NCI-H82 (cell line): ENCODE measurements at places on chromosomes 5 and 9.
A peak's percentile ranks its signal among the peaks of the same experiment; 100 is the strongest.

- no peak for DNase-seq
Observed at GRCh38 chr9:27482709-27483108, 41.4 kb upstream of the IFNK start.

- DNase-seq: peak; percentile 90
Observed at GRCh38 chr9:71249729-71250317, 128.4 kb upstream of the TRPM3 start.

DNA sequence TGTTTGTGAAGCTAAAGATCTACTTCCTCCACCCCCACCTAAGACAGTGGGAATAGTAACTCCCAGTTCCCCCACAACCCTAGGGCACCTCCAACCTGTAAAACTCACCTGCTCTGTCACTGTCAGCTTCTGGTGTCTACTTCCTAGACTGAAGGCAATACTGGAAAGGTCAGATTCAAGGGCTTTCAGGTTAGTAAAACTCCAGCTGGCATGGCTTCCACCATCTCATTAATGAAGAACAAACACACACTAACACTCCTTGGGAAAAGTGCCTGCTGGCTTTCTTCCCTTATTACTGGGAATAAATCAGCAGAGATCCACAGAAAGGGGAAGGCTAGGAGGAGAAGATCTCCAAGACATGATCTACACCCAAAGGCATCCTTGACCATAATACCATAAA is 109.9 kb downstream of the TMEM174 start:
- no peak for DNase-seq

DNA sequence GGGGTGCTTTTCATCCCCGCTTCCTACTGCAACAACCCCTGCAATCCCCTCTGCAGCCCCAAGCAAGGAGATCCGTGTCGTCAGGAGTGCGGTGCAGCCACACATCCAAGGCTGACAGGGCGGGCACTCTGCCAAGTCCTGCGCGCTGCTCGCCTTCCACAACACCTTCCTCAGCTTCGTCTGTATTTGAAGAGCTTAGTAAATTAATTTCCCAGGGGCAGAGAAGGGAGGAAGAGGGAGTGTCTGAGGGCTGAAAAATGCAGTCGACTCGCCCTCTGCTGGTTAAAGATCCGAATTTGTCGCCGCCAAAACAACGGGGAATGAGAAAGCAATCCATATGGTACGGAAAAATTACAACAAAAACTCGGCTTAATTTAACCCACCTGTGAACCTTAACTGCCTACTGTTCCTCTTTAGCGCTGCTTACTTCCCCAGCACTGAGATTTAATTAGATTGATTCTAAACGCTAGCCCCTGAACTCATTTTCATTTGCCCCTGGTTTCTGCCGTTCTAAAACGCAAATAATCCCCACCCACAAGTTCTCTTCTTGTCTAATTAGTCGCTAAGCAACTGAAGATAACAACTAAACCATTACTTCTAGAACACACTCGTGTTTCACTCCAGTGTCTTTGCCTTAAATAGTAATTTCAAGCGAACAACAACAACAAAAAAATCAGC is 10.9 kb upstream of the PCDHB1 start:
- peak; percentile 95 for DNase-seq

GRCh38 chr9:113481176-113481787 is 17.8 kb downstream of the RGS3 start:
- DNase-seq: no peak

DNA sequence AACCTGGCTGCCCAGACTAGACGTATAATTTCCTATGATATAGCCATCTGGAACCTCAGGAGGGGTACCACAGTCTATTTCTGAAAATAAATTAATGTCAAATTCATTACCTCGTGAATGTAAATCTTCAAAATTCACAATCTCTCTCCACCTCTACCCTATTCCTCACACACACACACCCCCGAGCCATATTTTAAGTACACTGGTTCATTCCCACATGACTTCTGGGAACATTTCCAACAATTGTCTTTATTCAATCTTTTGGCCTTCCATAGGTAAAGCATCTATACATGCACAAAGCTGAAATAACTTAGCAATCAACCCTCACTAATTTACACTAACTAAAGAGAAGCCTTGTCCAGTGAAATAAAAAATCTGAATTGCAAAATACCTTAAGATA is 32.7 kb downstream of the SUSD1 start:
- DNase-seq: no peak

DNA sequence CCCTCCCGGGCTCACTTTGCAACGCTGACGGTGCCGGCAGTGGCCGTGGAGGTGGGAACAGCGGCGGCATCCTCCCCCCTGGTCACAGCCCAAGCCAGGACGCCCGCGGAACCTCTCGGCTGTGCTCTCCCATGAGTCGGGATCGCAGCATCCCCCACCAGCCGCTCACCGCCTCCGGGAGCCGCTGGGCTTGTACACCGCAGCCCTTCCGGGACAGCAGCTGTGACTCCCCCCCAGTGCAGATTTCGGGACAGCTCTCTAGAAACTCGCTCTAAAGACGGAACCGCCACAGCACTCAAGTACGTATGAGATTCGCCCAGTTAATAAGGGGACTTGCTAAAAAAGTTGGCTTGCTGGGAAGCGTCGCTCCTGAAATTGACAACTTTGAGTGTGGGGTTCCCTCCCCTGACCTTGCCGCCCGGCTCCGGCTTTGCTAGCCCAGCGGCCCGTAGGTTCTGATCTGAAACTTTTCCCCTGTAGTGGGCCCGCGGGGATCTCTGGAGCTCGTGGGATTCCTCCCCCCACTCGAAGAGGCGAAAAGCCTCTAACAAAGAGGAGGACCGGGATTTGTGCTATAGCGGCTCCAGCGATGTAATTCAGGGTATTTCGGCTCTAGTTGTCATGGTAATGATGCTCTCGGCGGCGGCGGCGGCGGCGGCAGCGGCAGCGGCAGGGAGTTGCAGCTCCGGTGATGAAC is 572 bp downstream of the NR4A3 start:
- peak; percentile 59 for DNase-seq

DNA sequence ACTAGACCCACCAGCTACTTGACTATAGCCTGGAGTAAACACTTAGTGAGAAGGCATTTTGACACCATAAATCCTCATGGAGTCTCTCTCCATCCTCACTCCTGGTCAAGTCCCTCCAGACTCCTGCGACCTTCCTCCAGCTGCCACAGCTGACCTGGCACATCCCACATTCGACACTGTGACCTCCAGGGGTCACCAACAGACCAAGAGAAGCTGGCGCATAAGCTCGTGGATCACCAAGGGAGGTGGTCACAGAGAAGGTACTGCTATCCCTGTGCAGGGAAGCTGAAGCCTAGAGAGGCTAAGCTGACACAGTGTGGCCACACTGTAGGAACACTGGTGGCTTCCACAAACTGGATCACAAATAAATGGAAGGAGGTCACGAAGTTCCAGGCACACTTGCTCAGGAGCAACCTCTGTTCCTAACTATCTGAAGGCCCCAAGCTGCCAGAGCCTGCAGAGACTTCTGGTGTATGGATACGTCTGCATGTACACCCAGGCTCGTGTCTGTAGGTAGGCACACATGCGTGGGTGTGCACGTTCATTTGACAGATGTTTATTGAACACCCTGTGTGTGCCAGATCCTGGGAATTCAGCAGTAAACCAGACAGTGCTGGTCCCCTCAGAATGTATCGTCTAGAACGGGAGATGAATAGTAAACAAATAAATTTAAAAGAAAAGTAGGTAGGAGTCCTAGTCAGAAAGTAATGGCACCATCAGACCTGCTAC is 104.4 kb downstream of the C5orf15 start:
- DNase-seq: no peak

DNA sequence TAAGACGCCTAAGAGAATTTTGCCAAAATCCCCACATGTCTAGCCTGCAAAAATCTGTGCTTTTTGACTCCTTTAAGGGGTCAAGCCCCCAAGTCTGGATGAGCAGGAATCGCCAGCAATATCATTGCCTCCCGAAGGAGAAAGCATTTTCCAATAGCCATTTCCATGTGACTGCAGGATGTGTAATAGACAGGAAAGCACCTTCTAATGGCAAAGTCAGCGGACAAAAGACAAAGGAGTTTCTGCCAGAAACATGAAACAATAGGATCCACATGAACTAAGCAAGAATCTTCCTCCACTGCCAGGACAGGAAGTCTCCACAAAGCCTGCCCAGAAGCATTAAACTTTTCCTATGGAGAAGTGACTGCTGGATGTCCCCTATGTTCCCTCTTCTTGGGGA is 177.1 kb upstream of the PCSK5 start:
- no peak for DNase-seq

- no peak for DNase-seq
Observed at GRCh38 chr9:78940121-78940855, 631.5 kb upstream of the TLE4 start.

- DNase-seq: no peak
Observed at GRCh38 chr5:179207920-179208705, 137.1 kb downstream of the ADAMTS2 start.

DNA sequence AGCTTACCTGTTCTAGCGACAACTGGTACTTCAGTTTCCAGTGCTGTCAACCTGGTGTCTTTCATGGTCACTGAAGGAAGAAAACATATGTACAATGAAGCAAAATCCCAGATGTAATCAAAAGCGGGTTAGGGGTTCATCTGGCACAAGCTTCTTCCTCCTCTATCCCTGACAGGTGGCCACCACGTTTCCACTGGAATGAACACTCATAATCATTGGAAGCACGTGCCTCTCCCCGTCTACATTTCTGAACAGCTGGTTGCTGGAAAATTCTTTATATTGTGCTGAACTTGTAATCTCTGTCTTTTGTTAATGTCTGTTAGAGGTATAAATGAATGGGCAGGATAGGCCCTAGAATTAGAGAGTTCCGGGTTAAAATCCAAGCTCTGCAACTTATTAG is 9.4 kb downstream of the TSC1 start:
- peak; percentile 58 for DNase-seq

DNA sequence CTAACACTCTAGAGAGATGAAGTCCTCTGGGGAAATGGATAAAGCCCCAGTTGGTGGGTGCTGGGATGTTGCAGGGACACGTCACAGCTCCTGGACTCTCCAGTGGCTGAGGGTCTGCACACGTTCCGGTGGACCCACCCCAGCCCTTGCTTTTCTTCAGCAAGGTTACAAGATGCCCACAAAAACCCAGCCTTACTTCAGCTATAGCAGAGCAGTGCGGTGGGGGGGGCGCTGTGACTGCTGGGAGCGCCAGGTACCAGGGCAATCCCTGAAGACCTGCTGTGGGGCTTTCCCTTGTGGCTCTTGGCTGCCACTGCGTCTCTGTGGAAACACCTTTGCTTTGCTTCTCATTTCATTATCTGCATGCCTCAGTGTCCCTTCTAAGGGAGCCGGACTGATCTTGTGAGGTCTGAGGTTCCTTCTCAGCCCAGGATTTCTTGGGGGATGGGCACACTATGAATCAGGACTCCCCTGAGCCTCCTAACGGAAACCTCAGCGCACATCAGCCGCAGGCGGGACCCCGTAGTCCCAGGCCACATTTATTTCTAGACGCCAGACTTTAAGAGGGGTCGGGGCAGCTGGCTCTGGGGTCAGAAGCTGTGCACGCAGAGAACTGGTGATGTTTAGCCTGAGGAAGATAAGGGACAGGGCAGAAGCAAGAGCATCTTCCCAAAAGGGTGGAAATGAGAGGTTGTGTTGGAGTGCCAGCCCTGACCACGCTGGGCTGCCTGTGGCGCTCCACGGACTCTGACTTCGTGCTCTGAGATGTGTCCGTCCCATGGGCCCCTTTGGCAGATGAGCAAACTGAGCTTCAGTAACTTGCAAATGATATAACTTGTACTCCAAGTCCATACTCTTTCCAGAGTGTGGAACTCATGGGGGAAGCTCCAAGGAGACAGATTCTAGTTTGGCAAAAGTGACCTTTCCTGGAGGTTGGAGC is 106.8 kb downstream of the WNK2 start:
- no peak for DNase-seq

- DNase-seq: no peak
Observed at GRCh38 chr9:8555762-8556500, 756.4 kb upstream of the DMAC1 start.

- no peak for DNase-seq
Observed at GRCh38 chr9:34253460-34253837, 74.6 kb downstream of the UBAP1 start.

DNA sequence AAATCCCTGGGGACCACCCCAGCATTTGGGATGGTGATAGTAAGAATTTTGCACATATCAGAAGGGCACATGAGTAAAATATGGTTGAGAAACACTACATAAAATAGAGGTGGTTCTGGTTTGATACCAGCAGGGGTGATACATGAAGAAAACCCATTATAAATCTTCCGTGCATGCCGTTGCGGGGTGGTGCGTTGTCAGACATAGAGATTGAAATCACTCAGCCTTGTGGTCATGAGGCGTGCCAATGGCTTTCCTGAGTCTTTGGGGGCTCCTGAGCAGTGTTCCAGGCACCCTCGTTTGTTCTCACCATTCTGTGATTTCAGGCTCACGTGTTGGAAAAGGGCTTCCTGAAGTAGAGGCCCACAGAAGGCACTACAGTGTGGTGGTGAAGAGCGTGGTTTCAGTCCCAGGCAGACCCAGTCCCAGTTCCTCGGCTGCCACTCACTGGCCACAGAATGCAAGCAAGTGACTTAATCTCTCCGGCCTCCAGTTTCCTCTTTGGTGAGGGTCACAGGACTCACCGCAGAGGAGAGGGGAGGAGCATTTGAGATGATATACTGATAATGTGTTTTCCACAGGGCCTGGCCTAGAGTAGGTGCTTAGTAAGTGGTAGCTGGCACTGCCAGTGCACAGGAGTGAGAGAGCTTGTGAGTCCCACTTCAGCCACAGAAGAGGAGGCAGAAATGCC is 20.5 kb upstream of the GLRX start:
- no peak for DNase-seq

- DNase-seq: no peak
Observed at GRCh38 chr5:109911731-109912130, 222.0 kb downstream of the MAN2A1 start.

- DNase-seq: peak; percentile 57
Observed at GRCh38 chr9:12464910-12465512, 228.2 kb upstream of the TYRP1 start.

DNA sequence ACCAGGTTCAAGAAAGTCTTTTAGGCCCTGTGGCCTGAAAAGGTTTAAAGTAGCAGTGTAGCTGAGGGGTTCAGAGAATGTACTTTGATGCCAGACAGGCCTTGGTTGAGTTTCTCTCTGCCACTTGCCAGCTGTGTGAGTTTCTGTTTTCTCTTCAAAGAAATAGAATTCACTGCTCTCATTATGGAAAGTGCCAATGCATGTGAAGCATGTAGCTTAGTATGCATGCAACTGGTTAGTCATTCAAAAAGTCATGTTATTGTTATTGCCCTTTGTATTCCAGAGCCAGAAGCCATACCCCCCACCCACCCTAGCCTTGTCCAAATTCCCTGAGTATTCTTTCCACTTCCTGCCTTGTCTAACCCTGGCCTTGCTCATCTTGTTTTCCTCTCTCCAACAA is 101.7 kb downstream of the ADRB2 start:
- no peak for DNase-seq

GRCh38 chr5:54651482-54652076 is 134.0 kb downstream of the SNX18 start:
- no peak for DNase-seq
